ENCODE measurements at places on chromosomes 13 and 19.

DNA sequence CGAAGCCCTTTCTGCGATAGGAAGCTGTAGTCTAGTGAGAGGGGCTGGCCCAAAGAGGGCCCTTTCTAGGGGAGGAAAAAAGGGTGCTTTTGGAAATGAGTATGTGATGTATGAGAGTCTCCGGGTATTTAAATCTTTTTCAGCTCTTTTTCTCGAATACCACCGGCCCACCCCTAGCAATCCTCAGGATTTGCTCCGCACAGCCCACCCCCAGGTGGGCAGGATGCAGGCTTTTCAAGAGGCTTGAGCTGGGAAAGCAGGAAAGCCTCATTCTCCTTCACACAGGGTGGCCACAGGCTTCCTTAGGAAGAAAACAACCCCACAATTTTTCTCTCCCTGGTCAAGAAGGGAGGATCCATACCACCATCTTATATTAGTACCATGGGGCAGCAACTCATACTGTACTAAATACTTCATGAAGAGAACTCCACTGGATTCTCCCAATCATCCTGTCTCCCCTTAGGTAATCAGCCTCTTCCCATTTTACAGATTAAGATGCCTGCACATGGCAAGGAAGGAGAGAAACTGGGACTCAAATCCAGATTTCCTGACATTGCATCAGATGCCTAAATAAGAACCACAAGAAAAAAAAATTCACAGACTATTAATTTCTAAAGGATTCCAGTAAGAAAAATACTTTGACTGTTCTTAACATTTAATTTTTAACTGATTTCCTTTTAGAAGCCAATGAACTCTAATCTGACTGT lies 84.4 kb downstream of the STK24 start:
- no peak for DNase-seq

DNA sequence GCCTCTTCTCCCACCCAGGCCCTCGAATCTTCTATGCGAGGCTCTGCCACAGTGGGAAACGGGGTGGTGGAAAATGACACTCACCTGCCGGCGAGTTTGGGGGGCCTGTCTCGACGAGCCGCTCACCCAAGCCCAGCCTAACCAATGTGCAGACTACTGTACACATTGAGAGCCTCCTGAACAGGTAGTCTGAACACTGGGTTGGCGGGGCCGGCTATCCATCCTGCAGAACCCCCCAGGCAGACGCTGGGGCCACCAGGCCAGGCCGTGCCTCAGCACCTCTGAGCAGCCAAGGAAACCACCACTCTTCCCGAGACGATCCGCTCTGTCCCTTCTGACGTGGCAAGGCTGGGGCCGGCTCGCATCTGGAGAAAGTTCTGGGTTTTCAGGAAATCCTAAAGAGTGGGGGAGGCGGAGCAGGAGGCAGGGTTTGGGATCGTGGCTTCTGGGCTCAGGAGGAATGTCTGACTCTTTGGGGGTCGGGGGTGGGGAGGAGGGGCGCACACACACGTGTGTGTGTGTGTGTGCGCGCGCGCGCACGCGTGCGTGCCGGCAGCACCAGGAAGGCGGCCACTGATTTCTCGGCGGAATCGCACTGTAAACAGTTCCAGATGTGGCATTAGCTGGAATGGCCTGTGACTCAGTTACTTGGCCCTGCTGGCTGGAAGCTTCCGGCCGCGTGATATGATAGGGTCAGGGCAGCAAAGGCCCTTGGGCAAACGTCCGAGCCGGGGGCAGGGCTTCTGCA lies 18.5 kb downstream of the TMED1 start:
- DNase-seq = no peak

DNA sequence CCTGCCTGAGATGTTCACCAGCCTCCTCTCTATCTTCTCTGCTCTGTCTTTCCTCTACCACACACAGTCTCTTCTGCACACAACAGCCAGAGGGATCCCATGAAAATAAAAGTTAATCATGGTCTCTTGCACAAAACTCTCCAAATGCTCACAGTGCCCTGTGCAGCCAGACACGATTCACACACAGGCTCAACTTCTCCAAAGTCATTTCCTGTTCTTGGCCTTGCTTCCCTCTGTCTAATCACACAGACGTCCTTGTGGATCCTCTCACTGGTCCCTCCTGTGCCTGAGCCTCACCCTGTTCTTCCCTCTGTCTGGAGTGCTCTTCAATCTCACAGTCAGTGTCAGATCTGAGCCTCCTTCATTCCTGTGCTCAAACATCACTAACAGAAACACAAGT lies 7.8 kb downstream of the SIGLEC12 start:
- DNase-seq = no peak

DNA sequence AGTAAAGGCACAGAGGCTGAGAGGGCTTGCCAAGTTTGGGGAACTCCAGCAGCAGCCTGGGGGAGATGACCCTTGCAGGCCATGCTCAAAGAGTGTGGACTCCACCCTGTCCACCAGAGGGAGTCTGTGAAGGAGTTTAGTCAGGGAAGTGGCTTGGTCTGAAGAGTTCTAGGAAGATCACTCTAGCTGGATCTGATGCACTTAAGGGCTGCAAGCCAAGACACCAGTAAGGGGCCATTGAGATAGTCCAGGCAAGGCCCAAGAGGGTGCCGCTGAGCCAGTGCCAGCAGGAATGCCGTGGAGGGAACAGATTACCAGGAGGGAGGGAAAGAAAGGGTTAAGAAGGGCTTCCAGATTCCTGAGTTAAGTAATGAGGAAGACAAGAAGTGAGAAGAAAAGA lies 68.7 kb downstream of the ZAR1L start:
- DNase-seq = peak; percentile 62

GRCh38 chr19:35462476-35462953 lies 14.5 kb downstream of the FFAR2 start:
- no peak for DNase-seq

DNA sequence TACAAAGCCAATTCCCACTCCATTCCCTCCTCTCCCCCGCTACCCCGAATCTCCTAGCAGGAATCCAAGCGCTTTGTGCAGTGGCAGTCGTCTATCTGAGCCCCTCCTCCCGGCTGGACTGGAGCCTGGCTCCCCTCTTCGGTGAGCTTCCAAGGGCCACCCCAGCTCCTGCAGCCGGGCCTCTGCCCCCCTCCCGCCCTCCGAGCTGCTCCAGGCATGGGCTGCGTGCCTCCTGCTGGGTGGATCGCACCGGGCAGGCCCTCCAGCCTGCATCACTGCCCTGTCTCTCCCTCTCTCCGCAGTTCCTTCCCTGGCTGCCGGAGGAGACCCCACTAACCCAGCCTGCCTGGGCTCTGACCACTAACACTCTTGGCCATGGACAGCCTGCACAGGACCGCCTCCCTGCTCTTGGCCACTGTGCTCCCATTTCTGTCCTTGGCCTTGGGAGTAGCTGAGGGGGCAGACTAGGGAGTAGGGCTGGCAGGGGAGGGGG lies 12.9 kb upstream of the LENG8 start:
- DNase-seq = no peak

DNA sequence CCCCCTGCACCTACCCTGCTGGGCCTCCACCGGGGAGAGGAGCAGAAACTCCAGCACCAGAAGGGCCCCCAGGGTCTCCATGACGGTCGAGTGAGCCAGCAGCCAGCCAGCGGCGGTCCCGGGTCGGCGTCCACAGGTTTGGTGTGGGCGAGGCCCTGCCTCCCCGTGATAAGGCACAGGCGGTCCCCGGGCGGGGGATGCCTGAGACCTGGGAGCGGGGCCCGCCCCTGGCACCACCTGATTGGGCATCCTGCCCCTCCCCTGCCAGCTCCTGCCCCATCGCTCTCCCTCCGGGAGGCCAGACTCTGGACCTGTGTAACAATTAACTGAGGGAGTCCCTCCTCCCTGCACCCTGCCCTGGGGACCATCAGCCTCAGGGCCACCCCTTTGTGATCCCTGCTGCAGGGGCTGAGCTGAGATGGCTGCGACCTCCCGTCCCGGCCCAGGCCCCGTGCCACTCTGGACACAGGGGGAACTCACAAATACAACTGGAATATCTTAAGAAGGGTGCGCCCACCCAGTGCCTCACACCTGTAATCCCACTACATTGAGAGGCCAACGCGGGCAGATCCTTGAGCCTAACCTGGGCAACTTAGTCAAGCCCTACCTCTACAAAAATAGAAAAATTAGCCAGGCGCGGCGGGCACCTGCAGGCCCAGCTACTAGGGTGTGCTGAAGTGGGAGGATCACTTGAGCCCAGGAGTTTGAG lies at the start of gene SMIM24:
Gene SMIM24, minus strand, starts transcription at position 143 of the 709 bp plus-strand sequence. Its CDS starts 62 bp downstream, at position 81.
- DNase-seq = no peak

DNA sequence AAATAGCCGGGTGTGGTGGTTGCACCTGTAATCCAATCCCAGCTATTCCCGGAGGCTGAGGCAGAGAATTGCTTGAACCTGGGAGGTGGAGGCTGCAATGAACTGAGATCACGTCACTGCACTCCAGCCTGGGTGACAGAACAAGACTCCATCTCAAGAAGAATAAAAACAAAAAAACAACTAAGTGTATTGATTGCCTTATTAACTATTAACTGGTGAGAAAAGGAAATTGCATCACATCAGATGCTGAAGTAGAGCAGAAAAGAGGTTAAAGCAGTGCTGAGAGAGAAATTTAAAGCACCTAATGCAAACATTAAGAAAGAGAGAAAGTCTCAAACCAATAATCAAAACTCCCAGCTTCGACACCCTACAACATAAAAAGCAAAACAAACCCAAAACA lies 38.3 kb downstream of the KPNA3 start:
- DNase-seq = no peak

DNA sequence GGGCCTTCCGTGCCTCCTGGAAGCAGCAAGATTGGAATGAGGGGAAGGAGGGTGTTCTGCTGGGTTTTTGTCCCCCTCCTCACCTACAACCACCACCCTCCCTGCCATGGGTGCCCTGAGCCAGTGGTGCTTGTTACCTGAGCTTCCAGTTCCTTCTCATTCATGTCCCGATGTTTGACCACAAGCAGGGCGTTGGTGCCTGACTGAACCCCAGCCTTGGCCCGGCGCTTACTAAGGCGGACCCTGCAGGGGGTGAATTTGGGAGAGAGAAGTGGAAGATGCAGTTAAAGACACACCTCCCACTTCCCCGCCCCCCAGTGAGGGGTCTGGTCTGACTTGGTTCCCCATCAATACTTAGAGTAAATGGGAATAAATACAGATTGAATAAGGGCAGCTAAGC lies 4.3 kb downstream of the PAF1 start:
- DNase-seq = no peak

GRCh38 chr19:10193790-10194499 lies 808 bp downstream of the DNMT1 start:
- DNase-seq = no peak

- no peak for DNase-seq
These were observed 21.7 kb downstream of the SIPA1L3 start for GRCh38 chr19:37928527-37929286.

GRCh38 chr13:28741084-28741491 lies 22.3 kb upstream of the SLC46A3 start:
- DNase-seq = no peak

DNA sequence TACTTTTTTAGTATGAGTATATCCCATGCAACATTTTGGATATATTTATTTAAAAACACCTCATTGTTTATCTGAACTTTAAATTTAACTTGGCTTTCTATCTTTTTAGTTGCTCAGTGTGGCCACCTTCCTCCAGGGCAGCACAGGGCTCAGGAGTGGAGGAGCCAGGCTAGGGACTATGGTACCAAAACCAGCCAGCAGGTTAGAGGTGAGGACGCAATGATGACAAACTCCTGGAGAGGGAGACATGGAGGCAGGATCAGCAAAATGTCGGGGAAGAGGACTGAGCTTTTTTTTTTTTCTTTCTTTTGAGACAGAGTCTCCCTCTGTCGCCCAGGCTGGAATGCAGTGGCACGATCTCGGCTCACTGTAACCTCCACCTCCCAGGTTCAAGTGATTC lies 29.6 kb upstream of the CALM3 start:
- DNase-seq = peak; percentile 20

DNA sequence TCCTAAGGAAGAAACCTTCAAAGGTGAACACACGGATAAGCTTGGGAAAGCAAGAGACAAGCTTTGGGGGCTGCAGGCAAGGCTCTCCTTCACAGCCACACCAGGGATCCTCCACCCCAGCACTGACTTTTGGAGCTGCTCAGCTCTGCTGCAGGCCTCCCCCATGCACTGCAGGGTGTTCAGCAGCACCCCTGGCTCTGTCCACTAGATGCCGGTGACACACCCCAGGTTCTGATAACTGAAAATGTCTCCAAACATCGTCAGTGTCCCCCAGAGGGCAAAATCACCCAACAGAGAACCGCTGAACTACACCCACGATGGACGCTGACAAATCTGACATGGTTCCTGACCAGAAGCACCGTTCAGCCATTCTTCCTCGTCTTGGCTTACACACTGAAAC lies 90.5 kb downstream of the STK24 start:
- no peak for DNase-seq

GRCh38 chr19:18878858-18879578 lies 16.9 kb downstream of the CERS1 start:
- no peak for DNase-seq

- no peak for DNase-seq
These were observed 2.5 kb downstream of the RPS19 start for GRCh38 chr19:41862445-41862986.
